ENCODE measurements at places on chromosomes 5 and 9. TPM values are rescaled to one million over a fixed set of nuclear protein-coding genes. Genes with fewer than 3 reads are reported as not detected.
A peak's percentile ranks its signal among the peaks of the same experiment; 100 is the strongest.

Gene RMRP
- 19,106 TPM for total RNA-seq

Gene OSMR
- 141 TPM for total RNA-seq

Gene ABITRAM
- 10.4 TPM for total RNA-seq

Gene PHYHD1
- total RNA-seq: 13.6 TPM

Gene LCN12
- total RNA-seq: not detected

DNA sequence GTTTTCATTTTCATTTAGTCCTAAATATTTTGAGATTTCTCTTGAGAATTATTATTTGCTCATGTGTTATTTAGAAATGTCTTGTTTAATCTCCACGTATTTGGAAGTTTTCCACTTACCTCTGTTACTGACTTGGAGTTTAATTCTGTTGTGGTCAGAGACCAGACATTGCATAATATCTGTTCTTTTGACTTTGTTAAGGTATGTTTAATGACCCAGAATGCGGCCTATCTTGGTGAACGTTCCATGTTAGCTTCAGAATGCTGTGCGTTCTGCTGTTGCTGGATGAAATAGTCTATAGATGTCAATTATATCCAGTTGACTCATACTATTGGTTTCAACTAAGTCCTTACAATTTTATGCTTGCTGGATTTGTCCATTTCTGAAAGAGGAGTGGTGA is 325.3 kb upstream of the TARS1 start:
- no peak for DNase-seq

- DNase-seq: no peak
Observed at GRCh38 chr9:134544388-134545214, 97.0 kb upstream of the COL5A1 start.

GRCh38 chr9:84519413-84519812 is 150.1 kb upstream of the NTRK2 start:
- DNase-seq: no peak

DNA sequence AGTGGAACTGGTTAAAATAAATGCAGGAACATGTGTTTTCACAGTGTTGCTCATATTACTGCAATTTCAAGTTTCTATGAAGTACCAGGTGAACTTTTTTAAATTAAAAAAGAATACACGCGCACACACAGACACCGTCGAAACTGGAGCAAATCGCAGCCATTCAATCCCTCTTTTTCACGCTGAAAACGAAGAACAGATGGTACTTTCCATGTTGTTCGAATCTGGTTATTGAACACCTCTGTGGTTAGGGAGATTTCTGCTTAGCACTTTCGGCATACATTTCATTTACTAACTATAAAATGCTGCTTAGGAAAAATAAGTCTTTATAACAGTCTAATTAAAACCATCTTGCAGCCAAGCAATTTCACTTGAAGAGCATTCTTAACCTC is 6.8 kb downstream of the ZNF608 start:
- no peak for DNase-seq

DNA sequence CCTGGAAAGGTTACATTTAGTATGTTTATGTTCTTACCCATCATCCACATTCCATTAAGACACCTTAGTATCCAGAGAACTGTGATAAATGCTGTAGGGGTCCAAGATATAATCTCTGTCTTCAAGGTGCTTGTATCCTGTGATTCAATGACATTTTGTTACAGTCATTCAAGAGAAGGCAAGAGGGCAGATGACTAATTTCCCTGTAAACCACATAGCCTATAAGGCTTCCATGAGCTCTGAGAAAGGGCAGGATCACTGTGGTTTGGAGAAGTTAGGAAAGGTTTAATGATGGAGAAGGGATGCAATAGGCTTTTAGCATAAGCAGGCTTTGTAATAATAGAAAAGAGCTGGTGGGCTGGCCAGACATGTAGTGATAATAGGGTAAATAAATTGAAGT is 40.0 kb downstream of the PAPPA start:
- no peak for DNase-seq

GRCh38 chr5:32136342-32136741 is 37.8 kb downstream of the GOLPH3 start:
- no peak for DNase-seq

DNA sequence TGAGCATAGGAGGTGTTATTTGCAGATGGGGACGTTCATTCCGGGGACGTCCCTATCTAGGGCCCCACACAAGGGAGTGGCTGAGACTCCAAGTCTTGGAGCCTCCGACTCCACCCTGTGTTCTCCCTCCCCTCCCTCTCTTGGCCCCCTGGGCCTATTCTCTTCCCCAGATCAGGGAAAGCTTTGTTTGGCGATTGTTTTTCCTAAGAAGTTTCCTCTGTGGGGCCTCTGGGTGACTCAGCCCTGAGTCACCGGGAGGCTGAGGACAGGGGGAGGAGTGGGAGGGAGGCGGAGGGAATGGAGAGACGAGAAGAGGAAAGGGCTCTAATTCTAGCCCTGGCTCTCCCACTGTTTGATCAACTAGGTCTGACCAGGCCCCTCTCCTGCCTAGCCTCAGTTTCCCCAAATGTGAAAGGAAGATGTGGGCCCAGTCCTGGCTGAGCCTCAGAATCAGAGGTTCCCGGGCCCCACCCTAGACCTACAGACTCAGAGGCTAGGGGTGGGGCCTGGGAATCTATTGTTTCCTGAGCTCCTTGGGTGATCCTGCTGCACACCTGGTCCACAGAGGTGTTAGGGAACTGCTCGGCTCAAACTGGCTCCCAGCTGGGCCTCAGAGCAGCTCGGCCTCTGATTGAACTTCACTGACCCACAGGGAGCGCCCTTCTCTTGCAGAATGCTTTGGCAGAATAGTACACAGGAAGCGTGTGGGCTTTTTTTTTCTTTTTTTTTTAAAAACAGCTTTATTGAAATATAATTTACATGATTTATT is 19.2 kb downstream of the GSN start:
- DNase-seq: peak; percentile 90

GRCh38 chr9:135799261-135799660 is 97.3 kb downstream of the KCNT1 start:
- no peak for DNase-seq

Data from mesenteric fat pad (tissue), 1 donor.